ENCODE measurements at places on chromosomes 12 and 14. TPM values are rescaled to one million over a fixed set of nuclear protein-coding genes. Genes with fewer than 3 reads are reported as not detected.

GRCh38 chr12:38813923-38814322 is 91.5 kb downstream of the CPNE8 start:
- DNase-seq = no peak
- H3K4me1 ChIP-seq = peaks cover 2% of the 10 kb centered on the region
- H3K36me3 ChIP-seq = no peaks in the 10 kb centered on the region
- peaks cover 2% of the 10 kb centered on the region for H3K27me3 ChIP-seq
- no peak overlapping the region for H3K27ac ChIP-seq
- no peak overlapping the region for H3K4me3 ChIP-seq

Gene SLC35E3
- 12.9 TPM for polyA plus RNA-seq

Gene ISM2
- polyA plus RNA-seq = not detected

Gene CEBPE
- not detected for polyA plus RNA-seq
